Urinary bladder (tissue), 4 donors: ENCODE measurements at places on chromosomes 2 and 18. TPM values are rescaled to one million over a fixed set of nuclear protein-coding genes. Genes with fewer than 3 reads are reported as not detected.

DNA sequence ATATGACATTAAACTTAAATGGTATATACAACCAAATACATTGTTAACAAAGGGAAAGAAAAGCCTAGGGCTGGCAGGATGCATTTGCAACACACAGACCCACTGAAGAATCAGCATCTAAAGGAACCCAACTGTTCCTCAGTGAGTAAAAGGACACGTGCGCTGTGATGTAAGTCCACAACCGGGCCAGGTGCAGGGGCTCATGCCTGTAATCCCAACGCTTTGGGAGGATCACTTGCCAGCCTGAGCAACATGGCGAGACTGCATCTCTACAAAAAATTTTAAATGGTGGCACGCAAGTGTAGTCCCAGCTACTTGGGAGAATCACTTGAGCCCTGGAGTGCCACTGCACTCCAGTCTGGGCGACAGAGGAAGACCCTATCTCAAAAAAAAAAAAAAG, 3.9 kb downstream of the DTNB start:
- no peak for DNase-seq

- DNase-seq = no peak
Measured at GRCh38 chr2:10753876-10754275, 32.4 kb downstream of the ATP6V1C2 start.

GRCh38 chr2:54040250-54040649, 69.5 kb upstream of the PSME4 start:
- DNase-seq = no peak

GRCh38 chr2:231167745-231168459, 30.5 kb upstream of the ARMC9 start:
- no peak for DNase-seq

DNA sequence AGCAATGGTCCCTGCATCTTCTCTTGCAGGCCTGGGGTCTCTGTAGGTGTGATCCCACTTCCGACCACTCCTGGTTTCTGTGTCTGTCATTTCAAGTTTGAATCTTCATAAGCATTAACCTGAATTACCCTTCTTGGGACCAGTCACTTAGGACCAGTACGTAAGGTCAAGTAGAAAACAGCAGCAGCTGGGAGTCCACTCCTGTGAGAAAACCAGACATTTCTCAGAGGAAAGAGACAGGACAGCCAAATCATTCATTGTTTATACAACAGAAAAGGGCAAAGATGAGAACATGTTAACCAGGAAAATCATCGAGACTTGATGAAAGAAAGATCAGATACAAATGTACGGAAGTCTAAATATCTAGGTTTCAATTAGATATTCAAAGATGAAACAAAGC, 163.0 kb downstream of the MREG start:
- DNase-seq = no peak

The DSG1 gene
- polyA plus RNA-seq = not detected

The TUBA3E gene
- polyA plus RNA-seq = not detected

The DDX1 gene
- polyA plus RNA-seq = 76.5 TPM

The SNTG2 gene
- 1.6 TPM for polyA plus RNA-seq

The GALNT14 gene
- 1.1 TPM for polyA plus RNA-seq
